ENCODE measurements at places on chromosomes 5 and 9.

DNA sequence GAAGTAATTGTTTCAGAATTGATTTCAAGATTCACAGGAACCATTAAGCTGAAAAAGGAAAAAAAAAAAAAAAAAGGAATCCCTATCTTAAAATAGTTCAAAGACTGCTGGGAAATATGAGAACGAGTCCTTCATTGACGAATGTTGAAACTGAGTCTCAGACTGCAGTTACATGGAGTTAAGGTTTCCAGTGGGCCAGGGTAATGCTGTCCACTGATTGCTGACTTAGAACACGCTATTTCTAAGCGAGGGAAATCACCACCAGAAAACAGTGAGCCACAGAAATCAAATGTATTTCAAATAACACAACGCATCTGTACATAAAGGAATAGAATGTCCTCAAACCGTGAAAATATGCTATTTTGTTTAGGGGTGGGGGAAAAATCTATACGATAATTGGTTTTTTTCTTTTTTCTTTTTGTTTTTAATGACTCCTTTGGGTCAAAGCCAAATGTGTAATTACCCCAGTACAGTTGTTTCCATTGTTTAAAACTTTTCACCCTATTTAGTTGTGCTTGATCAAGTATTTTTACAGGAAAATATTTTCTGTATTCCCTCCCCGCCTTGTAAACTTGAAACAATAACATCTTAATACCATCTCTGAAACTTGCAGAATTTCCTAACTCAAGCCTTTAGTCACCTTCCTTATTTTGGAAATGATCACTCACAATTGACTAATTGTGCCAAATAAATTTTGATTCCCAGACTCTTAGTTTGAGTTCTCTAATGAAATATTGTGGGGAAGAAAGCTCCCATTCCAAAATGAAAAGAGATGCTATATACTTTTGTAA is 208.3 kb downstream of the MCTP1 start:
- no peak for DNase-seq

- no peak for DNase-seq
Observed at GRCh38 chr5:76500633-76501393, 97.7 kb downstream of the IQGAP2 start.

DNA sequence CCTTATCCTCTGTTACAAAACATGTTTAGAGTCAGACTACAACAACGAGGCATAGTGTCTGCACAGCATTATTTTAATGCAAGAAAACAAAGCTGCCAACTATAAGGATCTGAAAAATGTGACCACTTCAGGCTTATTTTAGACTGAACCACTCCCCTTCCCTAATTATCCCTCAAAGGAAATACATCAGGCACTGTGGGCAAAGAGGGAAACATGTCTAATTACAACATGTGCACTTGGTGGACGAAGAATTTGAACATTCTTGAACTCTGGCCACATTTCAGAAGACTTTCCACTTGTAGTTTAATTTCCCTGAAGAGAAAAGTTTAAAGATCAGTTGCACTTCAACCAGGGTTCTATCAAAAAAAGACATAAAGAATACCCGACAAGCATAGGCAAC is 3.8 kb downstream of the MTMR12 start:
- DNase-seq: no peak

DNA sequence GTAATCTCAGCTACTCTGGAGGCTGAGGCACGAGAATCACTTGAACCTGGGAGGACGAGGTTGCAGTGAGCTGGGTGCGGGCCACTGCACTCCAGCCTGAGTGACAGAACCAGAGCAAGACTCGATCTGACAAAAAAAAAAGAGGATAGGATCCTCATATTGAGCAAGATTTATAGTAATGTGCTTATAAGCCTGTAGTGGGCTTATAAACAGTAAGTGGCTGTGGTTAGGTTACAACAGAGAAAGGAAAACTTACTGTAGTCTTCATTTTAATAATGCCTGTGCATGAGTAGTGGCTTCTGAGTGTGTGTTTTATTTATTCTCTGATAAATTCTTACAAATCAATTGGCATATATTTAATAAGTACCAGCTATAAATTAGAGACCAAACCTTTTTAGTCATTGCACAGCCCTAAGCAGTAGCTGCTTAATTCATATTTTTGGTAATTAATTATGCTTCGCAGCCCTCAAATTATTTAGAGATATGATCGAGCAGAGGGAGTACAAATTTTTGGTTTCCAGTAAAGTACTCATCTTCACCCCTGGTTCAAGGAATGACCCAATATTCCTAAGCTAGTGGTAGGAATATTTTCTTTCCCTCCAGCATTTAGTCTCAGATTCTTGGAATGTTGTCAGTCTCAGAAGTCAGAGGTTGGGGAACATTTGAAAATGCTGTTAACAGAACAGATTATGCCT is 73.8 kb upstream of the KLF9 start:
- no peak for DNase-seq

GRCh38 chr9:85007748-85008147 is 338.2 kb downstream of the NTRK2 start:
- no peak for DNase-seq

- no peak for DNase-seq
Observed at GRCh38 chr5:34496701-34497469, 159.2 kb upstream of the RAI14 start.

DNA sequence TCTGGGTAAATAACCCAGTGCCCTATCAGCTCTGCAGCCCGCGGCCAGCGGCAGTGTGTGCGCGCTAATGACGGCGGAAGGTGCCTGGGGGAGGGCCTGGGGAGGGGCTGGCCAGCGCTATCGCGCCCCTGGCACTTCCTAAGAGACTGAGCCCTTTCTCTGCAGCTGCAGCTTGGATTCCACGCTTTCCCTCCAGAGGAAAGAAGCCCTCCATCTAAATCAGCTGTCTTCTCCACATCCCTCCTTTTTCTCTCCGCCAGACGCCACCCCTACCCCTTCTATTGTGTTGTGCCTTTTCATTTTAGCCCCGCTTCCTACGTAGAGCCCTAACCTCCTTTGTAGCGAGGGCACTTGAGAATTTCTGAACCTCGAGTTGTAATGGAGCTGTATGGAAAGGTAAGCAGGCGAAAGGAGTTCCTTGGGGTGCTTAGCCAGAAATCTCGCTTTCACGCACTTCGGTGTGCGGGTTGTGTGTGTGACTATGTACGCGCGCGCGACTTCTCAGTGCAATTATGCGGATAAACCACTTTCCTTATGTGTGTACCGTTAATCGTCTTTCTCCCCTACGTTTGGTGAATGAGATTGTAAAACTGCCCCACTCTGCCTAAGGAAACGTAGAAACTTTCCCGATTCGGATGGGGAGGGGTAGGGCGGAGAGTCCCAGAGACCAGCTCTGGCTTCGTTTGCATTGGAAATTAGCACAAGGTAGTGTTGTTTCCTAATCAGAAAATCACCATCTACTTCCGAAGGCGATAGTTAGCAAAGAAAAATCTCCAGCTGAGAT is 664 bp upstream of the RAB3C start:
- no peak for DNase-seq

- DNase-seq: peak; percentile 76
Observed at GRCh38 chr9:91033797-91034196, 232.2 kb downstream of the SYK start.

- DNase-seq: no peak
Observed at GRCh38 chr9:88926781-88927505, 64.3 kb upstream of the S1PR3 start.

- peak; percentile 19 for DNase-seq
Observed at GRCh38 chr9:113548221-113549041, 84.9 kb downstream of the RGS3 start.

- peak; percentile 39 for DNase-seq
Observed at GRCh38 chr9:119289740-119290433, 79.3 kb downstream of the BRINP1 start.

GRCh38 chr5:80963966-80964481 is 3.9 kb downstream of the RASGRF2 start:
- no peak for DNase-seq

GRCh38 chr9:124381170-124381945 is 33.9 kb downstream of the PSMB7 start:
- DNase-seq: peak; percentile 45

- peak; percentile 66 for DNase-seq
Observed at GRCh38 chr9:4939118-4939561, 45.9 kb upstream of the JAK2 start.

DNA sequence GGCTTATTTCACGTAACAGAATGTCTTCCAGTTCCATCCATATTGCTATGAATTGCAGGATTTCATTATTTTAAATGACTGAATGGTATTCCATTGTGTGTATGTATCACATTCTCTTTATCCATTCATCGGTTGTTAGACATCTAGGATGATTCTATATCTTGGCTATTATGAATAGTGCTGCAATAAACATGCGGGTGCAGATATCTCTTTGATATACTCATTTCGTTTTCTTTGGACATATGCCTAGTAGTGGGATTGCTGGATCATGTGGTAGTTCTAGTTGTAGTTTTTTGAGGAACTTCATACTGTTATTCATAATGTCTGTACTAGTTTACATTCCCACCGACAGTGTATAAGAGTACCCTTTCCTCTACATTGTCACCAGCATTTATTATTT is 460.5 kb downstream of the MAN2A1 start:
- DNase-seq: no peak

- peak; percentile 18 for DNase-seq
Observed at GRCh38 chr5:178113841-178114324, 551 bp downstream of the N4BP3 start.

- peak; percentile 67 for DNase-seq
Observed at GRCh38 chr9:125409637-125410521, 148.3 kb downstream of the GAPVD1 start.

- no peak for DNase-seq
Observed at GRCh38 chr9:134063088-134063570, 4.7 kb downstream of the BRD3 start.

GRCh38 chr5:54146390-54146789 is 164.0 kb downstream of the ARL15 start:
- DNase-seq: no peak

GRCh38 chr9:135876936-135877335 is 30.4 kb downstream of the CAMSAP1 start:
- no peak for DNase-seq

DNA sequence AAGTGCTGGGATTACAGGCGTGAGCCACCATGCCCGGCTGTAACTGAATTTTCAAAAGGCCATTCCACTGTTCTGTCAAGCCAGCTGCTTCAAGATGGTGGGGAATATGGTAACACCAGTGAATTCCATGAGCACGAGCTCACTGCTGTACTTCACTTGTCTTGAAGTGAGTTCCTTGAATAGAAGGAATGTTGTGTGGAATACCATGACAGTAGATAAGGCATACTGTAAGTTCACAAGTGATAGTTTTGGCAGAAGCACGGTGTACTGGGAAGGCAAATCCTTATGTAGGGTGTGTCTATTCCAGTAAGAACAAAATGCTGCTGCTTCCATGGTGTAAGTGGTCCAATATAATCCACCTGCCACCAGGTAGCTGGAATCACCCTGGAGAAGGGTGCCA is 6.6 kb upstream of the PRXL2C start:
- DNase-seq: no peak

- no peak for DNase-seq
Observed at GRCh38 chr5:180103487-180104167, 32.1 kb upstream of the RNF130 start.

GRCh38 chr5:170121321-170121720 is 15.6 kb downstream of the FOXI1 start:
- no peak for DNase-seq

GRCh38 chr5:181099602-181100086 is 31.3 kb downstream of the OR2V1 start:
- DNase-seq: no peak

- DNase-seq: no peak
Observed at GRCh38 chr5:36723912-36724311, 117.5 kb downstream of the SLC1A3 start.

DNA sequence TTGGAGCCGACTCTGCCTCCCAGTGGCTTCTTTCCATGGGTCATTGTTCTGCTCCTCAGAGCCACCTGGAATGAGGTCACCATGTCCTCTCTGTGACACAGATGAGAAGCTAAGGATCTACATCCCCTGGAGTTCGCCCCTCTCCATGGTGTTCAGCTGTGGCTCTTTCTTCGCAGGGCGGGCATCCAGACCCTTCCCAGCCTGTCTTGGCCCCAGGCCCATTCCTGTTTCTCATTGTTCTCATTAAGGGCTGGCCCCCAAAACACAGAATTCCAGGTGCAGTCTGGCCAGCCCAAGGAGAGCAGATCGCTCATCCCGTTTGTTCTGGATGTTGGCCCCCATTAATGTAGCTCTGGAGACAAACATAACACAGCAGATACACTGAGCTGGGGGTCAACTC is 66.4 kb upstream of the COL15A1 start:
- DNase-seq: no peak

GRCh38 chr5:151123897-151124751 is 33.5 kb downstream of the ANXA6 start:
- DNase-seq: no peak

- DNase-seq: no peak
Observed at GRCh38 chr5:135220394-135221186, 178.4 kb downstream of the MACROH2A1 start.

GRCh38 chr5:180174587-180174972 is 34.4 kb downstream of the RASGEF1C start:
- no peak for DNase-seq

DNA sequence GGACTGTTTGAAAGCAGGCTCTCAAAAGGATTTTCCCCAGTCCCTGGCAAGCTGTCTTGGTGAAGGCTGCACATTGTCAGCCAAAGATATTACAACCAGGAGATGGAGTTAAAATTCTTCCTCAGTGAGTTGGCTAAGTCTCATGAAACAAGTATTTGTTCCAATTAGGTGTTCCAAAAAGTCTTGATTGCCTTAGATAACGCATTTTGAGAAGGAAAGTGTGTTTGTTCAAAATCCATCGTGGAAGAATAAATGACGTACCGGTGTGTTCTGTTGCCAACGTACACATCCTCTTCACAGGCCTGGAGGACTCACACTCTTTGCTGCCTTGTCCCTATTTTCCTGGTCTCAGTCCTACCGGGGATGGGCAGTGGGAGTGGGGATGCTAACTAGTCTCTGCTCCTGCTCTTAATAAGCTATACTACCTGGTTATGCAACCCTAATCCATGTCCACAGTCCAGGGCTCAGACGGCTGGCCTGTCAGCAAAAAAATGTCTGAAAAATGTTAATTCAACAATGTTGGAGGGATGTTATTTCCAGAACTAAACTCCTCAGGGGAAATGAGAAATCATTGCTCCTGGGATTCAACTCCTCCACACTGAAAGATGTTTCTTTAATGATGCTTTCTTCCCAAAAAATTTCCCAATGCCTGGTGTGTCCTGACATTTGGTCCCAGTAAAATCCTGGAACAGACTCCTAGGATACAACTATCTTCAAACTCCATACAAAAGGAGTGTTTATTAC is 175.3 kb upstream of the KLF9 start:
- no peak for DNase-seq

GRCh38 chr9:113933671-113934070 is 57.6 kb downstream of the ZNF618 start:
- no peak for DNase-seq

- no peak for DNase-seq
Observed at GRCh38 chr9:78011049-78011448, 20.6 kb downstream of the GNAQ start.

GRCh38 chr5:66342341-66342880 is 198.3 kb downstream of the SREK1 start:
- no peak for DNase-seq

DNA sequence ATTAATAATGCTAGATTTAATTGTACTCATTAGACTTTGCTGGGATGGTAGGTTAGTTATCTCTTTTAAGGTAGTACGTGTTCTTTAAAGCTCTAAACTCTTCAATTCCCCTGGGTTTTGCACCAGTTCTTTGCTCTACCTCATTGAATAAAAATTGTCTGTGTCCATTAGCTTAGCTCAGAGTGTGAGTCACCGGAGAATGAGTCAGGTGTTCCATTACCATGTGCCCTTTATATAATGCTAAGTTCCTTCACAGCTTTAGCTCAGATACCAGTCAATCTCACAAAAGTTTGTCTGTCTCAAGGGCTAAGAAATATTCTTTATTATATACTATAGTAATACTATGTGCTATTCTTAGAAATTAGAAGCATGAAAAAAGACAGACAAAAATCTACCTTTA is 339.4 kb downstream of the PRELID2 start:
- no peak for DNase-seq
